Esophagus muscularis mucosa (tissue), 4 donors: ENCODE measurements at places on chromosomes 4 and X. TPM values are rescaled to one million over a fixed set of nuclear protein-coding genes. Genes with fewer than 3 reads are reported as not detected.
A peak's percentile ranks its signal among the peaks of the same experiment; 100 is the strongest.

RTL9 gene
- not detected for total RNA-seq

- H3K27me3 ChIP-seq = no peaks in the 10 kb centered on the region
- no peak overlapping the region for H3K27ac ChIP-seq
- H3K36me3 ChIP-seq = no peaks in the 10 kb centered on the region
- H3K4me1 ChIP-seq = peaks cover 17% of the 10 kb centered on the region
- no peak overlapping the region for H3K4me3 ChIP-seq
Measured at GRCh38 chrX:69151866-69152284, 13.4 kb downstream of the PJA1 start.

MAGEA2B gene
- not detected for total RNA-seq

DNA sequence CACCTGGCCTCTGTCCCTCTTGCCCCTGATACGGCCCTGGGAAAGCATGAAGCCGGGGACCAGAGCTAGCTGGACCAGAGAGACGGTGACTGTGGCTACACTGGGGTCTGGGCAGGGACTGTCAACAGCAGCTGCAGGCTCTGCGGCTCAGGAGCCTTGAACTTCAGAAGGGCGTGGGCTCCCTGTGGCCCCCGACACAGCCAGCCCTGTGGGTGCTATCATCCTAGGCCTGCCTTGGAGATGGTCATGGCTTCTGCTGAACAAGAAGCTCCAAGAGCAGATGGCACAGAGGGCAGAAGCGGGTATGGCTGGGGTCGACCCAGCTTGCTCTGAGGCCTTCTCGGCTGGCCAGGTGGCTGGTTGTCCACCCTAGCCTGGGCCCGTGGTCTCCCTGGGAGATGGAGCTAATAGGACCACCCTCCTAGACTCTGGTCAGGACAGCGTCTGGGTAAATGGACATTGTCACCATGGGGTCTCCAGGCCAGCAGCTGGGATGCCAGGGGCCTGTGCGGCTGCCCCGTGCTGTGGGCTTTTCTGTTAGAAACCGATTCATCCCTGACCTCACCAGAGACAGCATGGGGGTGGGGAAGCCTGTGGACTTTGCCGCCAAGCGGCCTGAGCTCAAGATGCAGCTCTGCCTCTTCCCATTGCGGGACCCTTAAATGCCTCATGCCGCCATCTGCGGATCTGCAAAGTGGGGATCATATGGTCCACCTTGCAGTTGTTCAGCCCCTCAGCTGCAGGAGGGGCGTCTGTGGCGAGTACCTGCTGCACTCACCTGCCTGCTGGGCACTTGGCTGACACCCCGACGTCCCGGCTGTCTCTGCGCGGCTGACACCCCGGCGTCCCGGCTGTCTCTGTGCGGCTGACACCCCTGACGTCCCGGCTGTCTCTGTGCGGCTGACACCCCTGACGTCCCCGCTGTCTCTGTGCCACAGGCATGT lies 21.1 kb downstream of the CPZ start:
- no peaks in the 10 kb centered on the region for H3K27me3 ChIP-seq
- H3K27ac ChIP-seq = no peak overlapping the region

- no peak overlapping the region for H3K4me3 ChIP-seq
- DNase-seq = no peak
- H3K4me1 ChIP-seq = no peaks in the 10 kb centered on the region
- no peaks in the 10 kb centered on the region for H3K27me3 ChIP-seq
- no peak overlapping the region for H3K27ac ChIP-seq
Measured at GRCh38 chr4:75051431-75051830, 118.5 kb downstream of the PARM1 start.

GRCh38 chr4:80195441-80196140 lies 1.7 kb upstream of the PRDM8 start:
- H3K36me3 ChIP-seq = no peaks in the 10 kb centered on the region
- no peaks in the 10 kb centered on the region for H3K27me3 ChIP-seq
- no peak for DNase-seq

DNA sequence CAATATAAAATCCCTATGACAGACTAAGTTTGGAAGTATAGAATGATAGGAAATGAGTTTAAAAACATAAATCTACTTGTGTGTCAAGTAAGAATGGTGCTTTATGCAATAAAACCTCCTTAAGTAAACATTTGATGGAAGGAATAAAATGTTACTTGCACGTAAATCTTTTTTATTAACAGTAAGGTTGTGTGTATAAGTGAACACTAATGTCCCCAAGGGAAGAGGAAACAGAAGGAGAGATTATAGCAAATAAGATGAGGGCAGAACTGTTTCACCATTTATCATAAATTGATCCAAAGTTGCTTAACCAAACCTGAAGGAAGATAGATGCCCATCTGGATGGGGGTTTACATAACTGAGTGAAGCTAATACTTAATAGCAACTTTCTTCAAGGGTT lies 86.8 kb downstream of the FRMPD4 start:
- no peak for DNase-seq
- no peaks in the 10 kb centered on the region for H3K4me1 ChIP-seq
- H3K36me3 ChIP-seq = no peaks in the 10 kb centered on the region
- H3K27ac ChIP-seq = no peak overlapping the region
- no peak overlapping the region for H3K4me3 ChIP-seq
- no peaks in the 10 kb centered on the region for H3K27me3 ChIP-seq

SPANXD gene
- total RNA-seq = not detected

DNA sequence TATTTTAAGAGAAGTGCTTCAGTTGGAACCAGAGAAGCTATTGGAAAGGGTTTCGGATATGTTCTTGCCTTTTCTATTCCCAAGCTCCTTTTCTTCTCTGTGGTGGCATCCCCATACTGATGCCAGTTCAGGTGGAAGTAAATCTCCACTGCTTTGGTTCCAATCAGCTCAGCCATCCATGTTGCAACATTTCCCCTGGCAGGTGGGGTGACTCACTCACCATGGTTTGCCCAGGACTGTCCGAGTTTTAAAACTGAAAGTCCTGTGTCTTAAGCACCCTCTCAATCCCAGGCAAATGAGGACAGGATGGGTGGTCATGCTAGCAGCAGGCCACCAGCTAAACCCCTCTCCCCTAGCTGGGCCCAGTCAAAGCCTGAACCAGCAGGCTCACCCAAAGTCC lies 15.1 kb downstream of the RAI2 start:
- H3K4me3 ChIP-seq = no peak overlapping the region
- DNase-seq = no peak
- H3K27ac ChIP-seq = no peak overlapping the region
- no peaks in the 10 kb centered on the region for H3K36me3 ChIP-seq

- no peaks in the 10 kb centered on the region for H3K36me3 ChIP-seq
- peaks cover 28% of the 10 kb centered on the region for H3K4me1 ChIP-seq
- H3K4me3 ChIP-seq = no peak overlapping the region
- DNase-seq = no peak
Measured at GRCh38 chr4:88814043-88814617, 116.5 kb upstream of the NAP1L5 start.

DNA sequence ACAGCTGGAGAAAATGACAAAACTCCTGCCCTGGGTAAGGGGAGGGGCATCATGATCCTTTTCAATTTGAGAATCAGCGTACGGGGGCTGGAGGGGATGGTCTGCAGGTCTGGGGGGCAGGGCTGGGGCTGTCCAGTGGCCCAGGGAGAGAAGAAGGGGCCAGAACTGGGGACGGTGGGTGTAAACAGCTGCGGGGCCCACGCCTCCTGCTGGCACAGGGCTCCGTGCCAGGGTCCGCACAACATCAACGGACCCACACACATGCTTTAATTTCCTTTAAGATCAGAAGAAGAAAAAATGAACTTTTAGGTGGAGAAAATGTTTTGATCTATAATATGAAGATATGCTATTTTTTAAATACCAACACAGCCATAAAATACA lies 52.1 kb downstream of the PSAPL1 start:
- DNase-seq = no peak
- H3K27me3 ChIP-seq = no peaks in the 10 kb centered on the region
- no peak overlapping the region for H3K4me3 ChIP-seq
- H3K27ac ChIP-seq = no peak overlapping the region
- H3K36me3 ChIP-seq = no peaks in the 10 kb centered on the region

GRCh38 chr4:33989820-33990443 lies 2254.4 kb downstream of the ARAP2 start:
- DNase-seq = no peak
- no peak overlapping the region for H3K4me3 ChIP-seq
- no peaks in the 10 kb centered on the region for H3K27me3 ChIP-seq
- no peaks in the 10 kb centered on the region for H3K36me3 ChIP-seq

DNA sequence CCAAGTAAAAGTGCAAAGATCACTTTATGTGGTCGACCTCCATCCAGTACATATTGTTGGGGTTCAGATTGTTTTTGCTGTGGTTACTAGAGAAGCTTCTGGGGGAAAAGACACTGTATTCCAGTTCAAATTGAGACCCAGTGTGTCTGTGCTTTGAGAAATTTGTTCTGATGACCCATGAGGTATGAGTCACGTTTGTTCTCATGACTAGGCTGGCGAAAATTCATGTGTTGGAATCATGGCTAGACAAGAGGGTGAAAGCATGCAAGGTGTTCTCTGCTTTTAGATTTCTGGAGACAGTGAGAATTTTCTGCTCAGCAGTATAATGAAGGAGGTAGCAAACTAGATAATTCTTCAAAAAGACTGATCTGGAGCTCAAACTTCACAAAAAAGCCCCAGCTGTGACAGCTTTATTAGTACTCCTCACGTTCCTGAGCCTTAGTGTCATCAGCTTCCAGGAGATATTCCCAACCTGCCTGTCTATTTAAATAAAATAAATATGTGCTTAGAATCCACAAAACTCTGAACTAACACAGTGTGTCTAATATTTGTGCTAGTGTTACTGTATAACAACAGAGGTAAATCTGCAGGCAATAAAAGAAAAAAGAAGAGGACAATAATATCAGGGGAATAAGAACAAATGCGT lies 24.4 kb upstream of the FAM47B start:
- DNase-seq = no peak
- H3K27ac ChIP-seq = no peak overlapping the region
- no peak overlapping the region for H3K4me3 ChIP-seq
- H3K4me1 ChIP-seq = no peaks in the 10 kb centered on the region
- H3K27me3 ChIP-seq = no peaks in the 10 kb centered on the region

DNA sequence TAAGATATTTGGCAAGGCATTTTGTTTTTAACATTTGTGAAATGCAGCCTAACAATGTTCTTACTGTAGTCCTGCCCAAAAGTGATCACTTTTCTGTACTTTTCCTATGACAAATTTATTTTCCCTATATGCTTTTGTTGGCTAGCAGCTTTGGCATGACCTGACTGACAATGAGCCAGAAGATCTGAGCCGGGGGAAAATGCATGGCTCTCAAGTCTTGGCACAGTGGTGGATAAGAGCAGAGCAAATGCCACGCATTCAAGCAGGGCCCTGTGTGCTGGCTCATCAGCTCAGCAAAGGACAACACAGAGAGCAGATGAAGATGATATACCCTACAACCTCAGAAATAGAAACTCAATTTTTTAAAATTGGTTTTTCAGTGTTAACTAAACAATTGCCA lies 187.3 kb downstream of the ANAPC10 start:
- no peaks in the 10 kb centered on the region for H3K4me1 ChIP-seq
- H3K27me3 ChIP-seq = no peaks in the 10 kb centered on the region
- H3K4me3 ChIP-seq = no peak overlapping the region
- no peaks in the 10 kb centered on the region for H3K36me3 ChIP-seq
- no peak overlapping the region for H3K27ac ChIP-seq

GRCh38 chr4:142558851-142559250 lies 287.2 kb downstream of the INPP4B start:
- no peak overlapping the region for H3K27ac ChIP-seq
- no peak for DNase-seq
- no peaks in the 10 kb centered on the region for H3K36me3 ChIP-seq
- no peaks in the 10 kb centered on the region for H3K27me3 ChIP-seq
- peaks cover 8% of the 10 kb centered on the region for H3K4me1 ChIP-seq
- no peak overlapping the region for H3K4me3 ChIP-seq

DAPP1 gene
- 2.5 TPM for total RNA-seq

XAGE2 gene
- total RNA-seq = not detected

GRCh38 chrX:131764216-131764615 lies 220.3 kb downstream of the OR13H1 start:
- DNase-seq = no peak
- no peaks in the 10 kb centered on the region for H3K36me3 ChIP-seq
- H3K4me3 ChIP-seq = no peak overlapping the region
- H3K27me3 ChIP-seq = no peaks in the 10 kb centered on the region

GRCh38 chrX:132114607-132115006 lies 13.2 kb downstream of the FRMD7 start:
- no peak overlapping the region for H3K4me3 ChIP-seq
- no peaks in the 10 kb centered on the region for H3K36me3 ChIP-seq
- no peaks in the 10 kb centered on the region for H3K4me1 ChIP-seq
- no peaks in the 10 kb centered on the region for H3K27me3 ChIP-seq

- no peak overlapping the region for H3K4me3 ChIP-seq
- no peaks in the 10 kb centered on the region for H3K27me3 ChIP-seq
- no peaks in the 10 kb centered on the region for H3K4me1 ChIP-seq
- no peak for DNase-seq
- H3K36me3 ChIP-seq = no peaks in the 10 kb centered on the region
Measured at GRCh38 chr4:157052429-157053040, 23.4 kb upstream of the GLRB start.

DNA sequence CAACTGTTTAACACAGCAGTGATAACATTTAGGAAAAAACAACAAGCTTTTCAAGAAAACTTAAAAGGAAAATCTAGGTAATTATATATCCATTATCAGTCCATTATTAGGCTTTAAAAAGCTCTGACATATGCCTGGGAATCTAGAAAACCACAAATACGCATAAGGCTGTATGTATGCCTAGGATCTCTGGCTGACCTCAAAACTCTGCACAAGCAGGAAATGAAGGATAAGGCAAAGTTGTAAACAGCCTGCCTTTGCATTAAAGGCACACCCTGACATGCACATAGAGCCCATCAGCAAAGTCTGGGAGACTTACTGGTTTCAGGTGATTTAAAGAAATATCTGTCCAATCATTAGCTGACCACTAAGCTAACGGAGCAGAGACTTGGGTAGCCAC lies 14.0 kb downstream of the TIMP1 start:
- no peak overlapping the region for H3K4me3 ChIP-seq
- no peaks in the 10 kb centered on the region for H3K27me3 ChIP-seq
- no peaks in the 10 kb centered on the region for H3K36me3 ChIP-seq

TBC1D9 gene
- 15.4 TPM for total RNA-seq

PHF8 gene
- total RNA-seq = 18.5 TPM

- no peak overlapping the region for H3K4me3 ChIP-seq
- H3K4me1 ChIP-seq = peaks cover 38% of the 10 kb centered on the region
- H3K27me3 ChIP-seq = peaks cover 62% of the 10 kb centered on the region
- no peaks in the 10 kb centered on the region for H3K36me3 ChIP-seq
- no peak for DNase-seq
Measured at GRCh38 chrX:140507223-140507981, 2.5 kb upstream of the SOX3 start.

RPL34 gene
- 1,097 TPM for total RNA-seq

GRCh38 chr4:88240297-88240714 lies 44.1 kb downstream of the PPM1K start:
- H3K27ac ChIP-seq = no peak overlapping the region
- H3K27me3 ChIP-seq = no peaks in the 10 kb centered on the region
- H3K36me3 ChIP-seq = no peaks in the 10 kb centered on the region
- peak; percentile 89 for DNase-seq

PNMA6F gene
- not detected for total RNA-seq
